ENCODE measurements at places on chromosomes 4 and X.

DNA sequence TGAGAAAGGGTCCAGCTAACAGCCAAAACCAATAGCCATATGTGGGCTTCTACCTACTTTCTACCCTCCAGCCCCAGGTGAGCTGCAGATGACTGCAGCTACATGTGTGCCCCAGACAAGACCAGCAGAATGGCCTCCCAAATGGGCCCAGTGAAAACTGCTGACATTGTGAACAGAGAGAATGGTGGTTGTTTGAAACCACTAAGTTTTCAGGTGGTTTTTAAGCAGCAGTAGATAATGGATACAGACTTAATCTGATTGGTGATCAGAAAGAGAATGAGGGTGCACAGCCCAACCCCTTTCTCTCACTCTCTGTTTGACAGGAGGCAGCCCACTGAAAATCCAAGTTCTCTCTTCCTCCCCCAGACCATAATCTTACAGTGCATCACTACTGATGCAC lies 42.5 kb upstream of the BBS12 start:
- DNase-seq = no peak

- no peak for DNase-seq
These were observed at the start of gene RNF150 for GRCh38 chr4:141133146-141133998. RNF150 (minus strand) TSS chr4:141133469.

GRCh38 chrX:46953597-46953996 lies 41.4 kb downstream of the JADE3 start:
- no peak for DNase-seq

- no peak for DNase-seq
These were observed 94.5 kb upstream of the RASGEF1B start for GRCh38 chr4:81566161-81566591.

DNA sequence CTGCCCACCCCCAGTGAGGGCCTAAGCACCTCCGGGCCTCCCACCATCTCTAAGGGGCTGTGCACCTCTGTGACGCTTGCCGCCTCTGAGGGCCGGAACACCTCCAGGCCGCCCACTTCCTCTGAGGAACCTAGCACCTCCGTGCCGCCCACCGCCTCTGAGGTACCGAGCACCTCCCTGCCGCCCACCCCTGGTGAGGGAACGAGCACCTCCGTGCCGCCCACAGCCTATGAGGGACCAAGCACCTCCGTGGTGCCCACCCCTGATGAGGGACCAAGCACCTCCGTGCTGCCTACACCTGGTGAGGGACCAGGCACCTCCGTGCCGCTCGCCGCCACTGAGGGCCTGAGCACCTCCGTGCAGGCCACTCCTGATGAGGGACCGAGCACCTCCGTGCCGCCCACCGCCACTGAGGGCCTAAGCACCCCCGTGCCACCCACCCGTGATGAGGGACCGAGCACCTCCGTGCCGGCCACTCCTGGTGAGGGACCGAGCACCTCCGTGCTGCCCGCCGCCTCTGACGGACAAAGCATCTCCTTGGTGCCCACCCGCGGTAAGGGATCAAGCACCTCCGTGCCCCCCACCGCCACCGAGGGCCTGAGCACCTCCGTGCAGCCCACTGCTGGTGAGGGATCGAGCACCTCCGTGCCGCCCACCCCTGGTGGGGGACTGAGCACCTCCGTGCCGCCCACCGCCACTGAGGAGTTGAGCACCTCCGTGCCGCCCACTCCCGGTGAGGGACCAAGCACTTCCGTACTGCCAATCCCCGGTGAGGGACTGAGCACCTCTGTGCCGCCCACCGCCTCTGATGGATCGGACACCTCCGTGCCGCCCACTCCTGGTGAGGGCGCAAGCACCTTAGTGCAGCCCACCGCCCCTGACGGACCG lies 977 bp downstream of the MAGEE1 start:
- DNase-seq = no peak

DNA sequence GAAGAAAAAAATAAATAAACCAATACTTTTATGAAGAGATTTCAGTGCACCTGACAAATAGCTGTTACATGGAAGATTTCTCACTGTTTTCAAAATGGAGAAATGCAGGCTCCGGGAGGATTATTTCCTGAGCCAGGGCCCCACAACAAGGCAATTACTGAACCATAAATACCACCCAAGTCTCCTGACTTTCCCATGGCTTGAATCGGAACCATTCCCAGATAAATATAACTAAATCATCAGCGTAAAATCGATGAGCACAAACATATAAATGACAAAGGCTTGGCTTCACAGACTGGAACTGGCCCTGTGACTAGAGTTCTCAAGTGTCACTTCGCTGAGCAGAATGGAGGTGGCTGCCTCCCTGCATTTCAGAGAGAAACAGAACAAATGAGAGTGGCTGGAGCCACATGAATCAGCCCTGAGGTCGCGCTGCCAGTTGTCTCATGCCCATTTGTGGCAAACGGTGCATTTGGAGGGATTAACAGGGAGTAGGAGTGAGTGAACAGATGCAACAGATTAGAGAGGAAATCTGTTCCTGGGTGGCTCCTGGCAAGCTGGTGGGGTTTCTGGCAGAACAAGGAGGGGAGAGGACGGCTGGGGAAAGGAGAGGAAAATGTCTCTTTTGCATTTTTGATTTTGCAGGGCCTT lies 57.3 kb upstream of the STIM2 start:
- DNase-seq = no peak

DNA sequence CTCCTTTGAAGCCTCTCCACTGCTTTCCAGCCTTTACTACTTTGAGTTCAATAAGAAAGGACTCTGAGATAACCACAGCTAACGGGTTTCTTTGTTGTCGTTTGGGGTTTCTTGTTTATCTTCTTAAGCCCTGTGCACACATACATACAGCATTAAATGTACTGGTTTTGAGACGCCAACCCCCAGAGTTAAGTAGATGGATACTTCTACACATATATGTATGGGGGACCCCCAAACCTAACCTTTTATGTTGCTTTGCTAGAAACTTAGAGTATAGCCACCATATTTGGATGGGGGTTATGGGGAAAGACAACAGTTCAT lies 697 bp downstream of the CEP135 start:
- no peak for DNase-seq

DNA sequence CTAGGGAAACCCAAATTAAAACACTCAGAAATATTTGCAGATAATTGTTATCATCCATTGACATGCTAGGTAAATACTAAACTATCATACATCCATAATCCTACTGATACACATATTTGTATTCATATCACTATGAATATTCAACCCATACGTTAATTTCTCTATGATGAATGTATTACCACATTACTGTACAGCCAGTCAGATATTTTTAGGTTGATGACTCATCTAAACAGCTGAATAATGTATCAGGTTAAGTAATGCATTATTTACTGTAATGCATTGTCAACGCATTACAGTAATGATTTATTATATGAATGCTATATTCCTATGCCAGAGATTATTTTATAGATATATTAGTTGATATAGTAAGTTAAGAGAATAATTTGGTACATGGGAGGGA lies 37.1 kb downstream of the VEGFC start:
- DNase-seq = no peak

- DNase-seq = no peak
These were observed 165.0 kb upstream of the GABRA2 start for GRCh38 chr4:46554760-46555465.

GRCh38 chr4:2981256-2981819 lies 18.0 kb downstream of the GRK4 start:
- DNase-seq = no peak

- no peak for DNase-seq
These were observed 93.6 kb downstream of the CORIN start for GRCh38 chr4:47744253-47744652.

DNA sequence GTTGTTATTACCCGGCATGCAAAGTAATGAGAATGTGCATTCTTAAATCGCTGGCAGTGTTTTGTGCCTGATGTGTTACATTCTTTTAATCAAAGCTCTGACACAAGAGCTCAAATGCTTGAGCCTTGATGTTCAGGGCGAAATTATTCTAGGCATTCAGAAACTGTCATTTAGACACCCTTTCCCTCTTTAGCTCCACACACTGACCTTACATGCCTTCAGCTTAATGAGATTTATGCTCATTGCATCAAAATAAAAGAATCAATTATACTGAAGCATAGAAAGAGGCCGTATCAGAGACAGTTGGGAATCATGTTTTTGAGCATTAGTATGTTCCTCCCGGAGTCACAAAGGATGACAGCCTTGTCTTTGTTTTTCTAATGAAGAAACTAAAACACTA lies 56.7 kb downstream of the FAM114A1 start:
- no peak for DNase-seq

- no peak for DNase-seq
These were observed 19.8 kb upstream of the BEND4 start for GRCh38 chr4:42172128-42172790.

DNA sequence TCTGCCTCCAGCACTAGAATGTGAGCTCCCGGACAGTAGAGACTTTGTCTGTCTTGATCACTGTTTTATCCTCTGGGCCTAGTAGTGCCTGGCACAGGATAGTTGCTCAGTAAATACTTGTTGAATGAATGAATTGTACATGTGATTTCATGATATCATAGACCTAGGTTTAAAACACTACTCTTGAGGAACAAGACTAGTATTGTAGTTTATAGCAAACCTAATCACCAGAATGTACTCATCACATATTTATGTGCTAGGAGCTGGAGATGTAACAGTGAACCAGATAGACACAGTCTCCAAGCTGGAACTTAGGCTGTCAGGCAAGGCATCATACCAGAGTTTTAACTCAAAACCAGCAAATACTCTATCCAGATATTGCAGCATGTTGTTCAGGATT lies 23.5 kb downstream of the GAB3 start:
- no peak for DNase-seq

DNA sequence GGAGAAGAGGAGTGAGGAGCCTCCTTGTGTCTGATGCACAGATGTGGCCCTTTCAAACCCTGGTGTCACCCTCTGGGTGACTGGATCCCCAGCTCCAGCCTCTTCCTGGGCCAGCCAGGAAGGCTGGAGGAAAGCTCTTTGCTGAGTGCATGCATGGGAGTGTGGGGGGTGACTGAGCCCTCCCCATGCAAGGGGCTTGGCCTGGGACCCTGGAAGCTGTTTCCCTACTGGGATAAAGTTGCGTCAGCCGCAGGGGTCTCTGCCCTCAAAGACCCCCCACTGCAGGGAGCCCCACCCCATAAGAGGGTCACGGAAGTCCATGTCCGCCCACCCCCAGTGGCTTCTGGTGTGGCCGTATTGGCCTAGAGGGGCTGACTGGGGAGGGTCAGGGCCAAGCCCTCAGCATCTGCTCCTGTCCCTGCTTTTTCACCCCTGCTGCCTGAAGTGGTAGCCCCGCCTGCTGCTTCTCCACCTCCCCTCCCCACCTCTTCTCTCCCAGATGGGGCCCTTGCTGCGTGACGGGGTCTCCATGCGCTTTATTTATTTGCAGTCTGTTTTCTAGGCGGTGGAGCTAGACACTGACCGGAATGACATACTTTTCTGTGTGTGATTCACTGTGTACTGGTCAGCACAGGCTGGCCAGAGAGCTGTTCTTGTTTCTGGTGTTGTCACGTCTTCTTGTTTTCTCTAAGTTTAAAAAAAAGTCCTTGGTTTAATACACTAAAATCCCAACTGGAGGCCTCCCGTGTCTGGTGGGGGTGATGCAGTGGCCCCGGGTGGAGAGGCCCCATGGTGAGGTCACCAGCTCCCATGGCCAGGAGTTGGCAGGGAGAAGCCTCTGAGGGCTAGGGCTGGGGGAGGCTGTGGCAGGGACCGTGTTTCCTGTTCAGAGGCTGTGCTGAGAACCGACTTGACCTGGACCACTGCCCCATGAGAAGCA lies 3.6 kb downstream of the SMIM10L2A start:
- no peak for DNase-seq

DNA sequence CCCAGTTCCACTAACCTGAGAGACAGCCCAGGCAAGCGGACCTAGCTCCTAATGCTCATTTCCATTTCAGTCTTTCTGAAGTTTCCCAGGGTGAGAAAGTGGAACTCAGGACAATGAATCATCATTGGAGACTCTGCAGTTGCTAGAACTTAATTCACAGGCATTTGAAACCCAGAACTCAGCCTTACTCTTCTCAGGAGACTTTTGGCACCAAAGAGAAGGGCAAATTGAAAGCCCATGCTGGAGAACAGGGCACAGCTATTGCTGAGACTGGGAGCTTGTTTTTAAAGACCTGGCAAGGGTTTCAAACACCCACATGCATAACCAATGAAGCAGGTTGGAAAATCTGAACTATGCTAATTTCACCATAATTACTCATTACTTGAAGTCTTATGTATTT lies 36.0 kb downstream of the BST1 start:
- DNase-seq = no peak

DNA sequence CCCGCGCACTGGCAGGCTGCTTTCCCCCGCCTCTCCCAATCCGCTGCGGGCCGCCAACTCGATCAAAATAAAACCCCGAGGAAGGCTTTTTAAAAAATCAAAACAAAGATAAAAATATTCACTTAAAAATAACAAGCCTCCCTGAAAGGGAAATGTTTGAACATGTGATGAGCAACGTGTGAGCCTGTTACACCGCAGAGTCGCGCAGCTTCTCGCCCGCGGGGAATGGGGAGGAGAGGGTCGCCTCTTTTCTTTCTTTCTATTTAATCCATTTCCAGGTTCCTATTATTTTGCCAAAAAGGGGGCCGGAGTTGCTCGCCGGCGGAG lies 326.0 kb upstream of the F9 start:
- DNase-seq = no peak

DNA sequence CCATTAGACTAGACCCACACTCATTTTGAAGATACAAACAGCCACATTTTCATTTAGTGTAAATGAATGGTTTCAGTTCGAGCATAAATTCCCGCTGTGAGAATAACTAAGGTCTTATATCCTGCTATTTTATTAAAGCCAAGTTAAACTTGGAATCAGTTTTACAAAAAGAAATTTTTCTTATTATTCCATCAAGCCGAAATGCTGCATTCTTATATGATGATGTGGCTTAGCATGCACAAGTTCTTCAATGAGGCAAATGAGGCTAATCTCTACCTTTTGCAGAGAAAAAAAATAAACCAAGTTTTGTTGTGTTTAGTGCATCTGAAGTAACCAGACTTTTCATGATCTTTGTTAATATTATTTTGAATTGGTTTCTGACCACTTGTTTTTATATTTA lies 953.9 kb upstream of the PCDH10 start:
- no peak for DNase-seq
